Stimulated activated CD4-positive, alpha-beta T cell treated with anti-CD3 and anti-CD28 coated beads, TNF-alpha, amount 100 ng/mL, for 24 hours (primary cell): ENCODE measurements at places on chromosomes 2 and 18.

GRCh38 chr2:131039908-131040660 lies 53.2 kb downstream of the FAM168B start:
- DNase-seq = no peak

- no peak for DNase-seq
Observed at GRCh38 chr2:926896-927295, 23.8 kb upstream of the SNTG2 start.

- DNase-seq = no peak
Observed at GRCh38 chr18:68780802-68781635, 16.9 kb upstream of the CCDC102B start.

GRCh38 chr2:201807452-201807999 lies 1.2 kb downstream of the CDK15 start:
- no peak for DNase-seq

GRCh38 chr2:220320326-220320725 lies 692.9 kb downstream of the SLC4A3 start:
- no peak for DNase-seq

GRCh38 chr18:61236356-61237057 lies 96.7 kb upstream of the CDH20 start:
- DNase-seq = no peak

DNA sequence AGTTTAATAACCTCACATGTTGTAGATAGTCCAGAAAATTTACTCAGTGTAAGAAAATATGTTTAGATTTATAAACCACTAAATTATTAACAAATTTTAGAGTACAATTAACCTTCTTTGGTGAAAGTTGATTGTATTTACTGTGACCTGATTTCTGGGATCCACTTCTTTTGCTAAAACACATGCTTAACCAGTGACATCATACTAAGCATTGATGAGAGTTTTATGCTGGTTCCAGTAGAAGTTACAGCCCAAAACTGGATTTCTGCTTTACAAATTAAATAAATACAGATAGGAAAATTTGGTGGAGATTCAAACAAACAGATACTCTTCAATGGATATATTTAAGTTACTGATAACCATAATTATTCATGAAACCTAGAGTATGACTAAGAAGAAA lies 40.9 kb downstream of the RBBP8 start:
- no peak for DNase-seq

DNA sequence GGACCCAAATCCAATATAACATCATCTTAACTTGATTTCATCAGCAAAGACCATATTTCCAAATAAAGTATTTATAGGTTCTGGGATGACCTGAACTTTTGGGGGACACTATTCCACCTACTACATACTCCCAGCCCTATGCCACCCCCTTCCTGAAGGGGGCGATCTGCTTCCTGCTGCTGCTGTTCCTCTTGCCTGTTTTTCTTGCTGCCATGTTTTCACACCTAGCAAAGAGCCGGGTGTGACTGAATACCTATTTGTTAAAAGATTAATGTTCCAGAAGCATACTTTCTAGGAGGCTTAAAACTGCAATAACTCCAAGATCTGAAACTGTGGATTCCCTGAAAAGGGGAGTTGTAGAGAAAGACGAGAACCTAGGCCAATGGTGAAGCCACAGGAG lies 89.7 kb downstream of the ICOS start:
- no peak for DNase-seq

GRCh38 chr2:230816735-230817134 lies 48.0 kb upstream of the ITM2C start:
- DNase-seq = no peak

DNA sequence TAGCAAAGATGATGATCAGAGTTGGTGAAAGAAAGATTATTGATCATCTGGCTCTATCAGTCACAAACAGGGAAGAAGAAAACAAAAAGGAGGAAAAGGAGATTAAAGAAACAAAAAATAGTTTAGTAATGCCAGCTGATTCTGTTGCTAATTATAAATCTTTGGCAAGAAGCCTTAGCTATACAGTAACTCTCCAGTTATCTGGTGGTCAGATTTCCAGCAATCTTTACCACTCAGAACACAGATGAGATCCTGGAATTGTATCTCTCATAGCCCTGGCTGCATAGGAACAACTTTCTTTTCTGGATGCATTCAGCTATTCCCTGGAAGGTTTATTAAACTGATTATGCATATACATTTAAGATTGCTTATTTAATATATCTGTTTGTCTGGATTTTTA lies 256.8 kb upstream of the ZEB2 start:
- DNase-seq = no peak

DNA sequence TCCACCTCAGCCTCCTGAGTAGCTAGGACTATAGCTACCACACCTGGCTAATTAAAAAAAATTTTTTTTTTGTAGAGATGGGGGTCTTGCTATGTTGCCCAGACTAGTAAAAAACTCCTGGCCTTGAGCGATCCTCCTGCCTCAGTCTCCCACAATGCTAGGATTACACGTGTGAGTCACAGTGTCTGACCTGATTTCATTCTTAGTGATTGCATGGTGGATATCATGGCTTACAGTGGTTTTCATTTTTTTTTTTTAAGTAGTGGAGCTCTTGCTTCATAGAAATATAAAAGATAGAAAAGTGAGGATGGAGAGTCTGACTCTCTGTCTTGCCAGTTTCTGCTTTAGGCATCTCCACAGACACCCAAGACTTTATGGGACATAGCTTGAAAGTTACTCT lies 83.6 kb downstream of the CDC42EP3 start:
- DNase-seq = no peak

DNA sequence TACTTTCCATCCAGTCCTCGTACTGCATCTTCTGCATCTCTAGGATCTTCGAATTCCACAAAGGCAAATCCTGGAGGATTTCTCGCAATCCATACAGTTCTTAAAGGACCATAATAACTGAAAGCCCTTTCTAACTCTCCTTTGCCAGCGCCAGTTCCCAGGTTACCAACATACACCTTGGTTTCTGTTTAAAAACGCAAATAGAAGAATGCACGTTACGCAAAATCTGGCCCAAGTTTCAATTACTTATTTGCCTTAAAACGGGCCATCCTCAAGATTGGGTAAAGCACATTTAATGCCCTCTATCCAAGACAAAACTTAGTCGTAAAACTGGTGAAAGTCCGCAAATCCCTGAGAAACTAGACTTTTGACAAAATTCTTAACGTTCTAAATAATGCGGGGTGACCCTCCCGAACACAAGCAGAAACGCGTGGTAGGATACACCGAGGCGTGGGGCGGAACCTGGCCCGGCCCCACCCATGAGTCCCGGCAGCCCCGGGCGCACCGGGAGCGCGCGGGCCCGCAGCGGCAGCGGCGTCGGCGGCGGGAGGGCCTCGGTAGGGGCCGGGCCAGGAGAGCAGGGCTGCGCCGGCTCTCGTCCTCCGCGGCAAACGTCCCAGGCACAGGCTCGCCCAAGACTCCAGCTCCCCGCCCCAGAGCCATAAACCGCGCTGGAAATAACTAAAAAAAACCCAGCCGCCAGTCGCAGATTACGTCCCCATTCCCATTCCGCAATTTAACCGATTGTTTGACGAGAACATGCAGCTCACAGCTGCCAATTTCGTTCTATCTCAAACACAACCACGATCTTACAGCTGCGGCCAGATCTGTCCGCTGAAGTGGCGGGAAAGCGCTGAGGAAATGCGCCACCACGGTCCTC lies 910 bp downstream of the SRSF7 start:
- peak; percentile 16 for DNase-seq

- no peak for DNase-seq
Observed at GRCh38 chr2:144481109-144481508, 38.8 kb downstream of the ZEB2 start.

- DNase-seq = no peak
Observed at GRCh38 chr2:209331291-209331844, 92.5 kb upstream of the MAP2 start.

DNA sequence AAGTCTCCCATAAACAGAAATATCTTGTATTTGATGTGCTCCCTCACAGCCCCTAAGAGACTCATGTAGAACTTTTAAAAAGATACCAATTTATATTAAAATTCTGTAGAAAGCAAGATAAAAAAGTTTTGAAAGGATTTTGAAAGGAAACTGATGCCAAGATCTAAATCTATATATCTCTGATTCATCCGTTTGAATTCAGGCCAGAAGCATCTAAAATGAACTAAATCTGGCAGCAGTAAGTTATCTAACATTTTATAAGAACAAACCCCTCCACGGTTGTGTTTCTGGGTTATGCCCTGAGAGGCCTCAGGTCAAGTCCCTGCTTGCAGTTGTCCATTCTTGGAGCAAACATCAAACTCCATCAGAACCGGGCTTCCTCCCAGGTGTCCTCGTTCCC lies 165.8 kb downstream of the FBXO15 start:
- DNase-seq = no peak

DNA sequence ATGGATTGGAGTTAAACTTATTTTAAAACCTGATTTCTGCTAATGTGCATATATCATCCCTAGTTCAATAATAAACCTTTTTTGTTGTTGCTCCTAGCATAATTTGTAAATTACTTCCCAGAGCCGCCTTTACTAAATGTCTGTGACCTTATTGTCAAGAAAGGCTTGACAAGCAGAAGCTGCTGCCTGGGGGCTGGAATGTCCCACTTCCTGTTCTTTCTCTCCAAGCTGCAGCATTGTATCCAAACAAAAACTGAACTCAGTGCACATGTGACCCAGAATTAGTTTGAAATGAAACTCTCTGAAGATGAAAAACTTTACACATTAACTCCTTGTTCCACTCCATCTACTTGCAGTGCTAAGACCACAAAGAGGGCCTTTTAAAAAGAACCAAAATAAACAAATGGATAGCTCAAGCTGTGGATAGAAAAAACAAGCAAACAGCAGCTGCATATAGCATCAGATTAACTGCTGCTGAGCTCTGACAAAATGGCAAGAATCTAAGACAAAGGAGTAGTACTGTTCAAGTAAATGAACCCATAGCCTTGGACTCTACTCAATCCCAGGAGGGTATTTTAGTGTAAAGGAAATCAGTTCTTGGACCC lies 99.8 kb upstream of the NEUROD1 start:
- DNase-seq = no peak

DNA sequence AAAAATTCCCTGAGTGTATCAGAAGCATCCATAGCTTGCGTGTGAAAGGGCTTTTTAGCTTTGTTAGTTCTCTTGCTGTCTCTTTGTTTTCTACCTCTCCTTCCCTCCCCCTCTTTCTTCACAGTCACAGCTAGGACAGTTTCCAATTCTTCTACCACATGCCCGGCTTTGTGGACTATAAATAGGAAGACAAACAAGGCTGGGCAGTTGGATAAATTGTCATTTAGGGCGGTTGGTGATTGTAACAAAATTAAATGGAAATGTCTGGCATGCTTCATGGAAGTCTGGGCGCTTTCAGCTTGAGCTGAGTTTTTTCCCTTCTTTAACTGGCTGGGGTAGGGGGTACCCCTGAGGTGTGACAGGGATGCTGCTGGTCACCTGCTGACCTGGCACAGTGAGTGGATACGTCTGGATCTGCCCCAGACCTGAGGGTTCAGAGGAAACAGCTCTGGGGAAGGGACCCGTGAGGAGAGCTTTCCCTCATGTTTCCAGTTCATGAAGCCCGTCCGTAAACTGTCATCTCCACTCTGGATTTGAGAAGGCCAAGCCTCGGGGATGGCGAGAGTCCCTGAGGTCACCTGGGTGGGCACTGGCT lies 29.0 kb upstream of the GIGYF2 start:
- DNase-seq = no peak

GRCh38 chr2:157283468-157283867 lies 26.0 kb downstream of the GALNT5 start:
- no peak for DNase-seq

GRCh38 chr2:153476816-153477635 lies 1.5 kb downstream of the RPRM start:
- no peak for DNase-seq

DNA sequence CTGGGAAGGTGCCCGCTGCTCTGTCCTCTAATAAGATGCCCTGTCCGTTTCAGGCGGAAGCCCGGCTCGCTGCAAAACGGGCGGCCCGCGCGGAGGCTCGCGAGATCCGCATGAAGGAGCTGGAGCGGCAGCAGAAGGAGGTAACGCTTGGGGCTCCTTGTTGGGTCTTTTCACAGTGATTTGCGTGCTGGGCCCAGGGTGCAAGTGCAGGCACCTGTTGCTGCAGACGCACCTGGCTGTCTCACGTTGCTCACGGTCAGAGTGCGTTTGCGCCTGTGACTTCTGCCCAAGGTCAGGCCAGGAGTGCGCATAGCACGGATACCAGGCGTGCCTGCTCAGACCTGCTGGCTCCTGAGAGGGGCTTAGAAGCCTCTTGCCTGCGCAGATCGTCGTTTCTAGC lies 81.1 kb downstream of the LRRFIP1 start:
- no peak for DNase-seq

DNA sequence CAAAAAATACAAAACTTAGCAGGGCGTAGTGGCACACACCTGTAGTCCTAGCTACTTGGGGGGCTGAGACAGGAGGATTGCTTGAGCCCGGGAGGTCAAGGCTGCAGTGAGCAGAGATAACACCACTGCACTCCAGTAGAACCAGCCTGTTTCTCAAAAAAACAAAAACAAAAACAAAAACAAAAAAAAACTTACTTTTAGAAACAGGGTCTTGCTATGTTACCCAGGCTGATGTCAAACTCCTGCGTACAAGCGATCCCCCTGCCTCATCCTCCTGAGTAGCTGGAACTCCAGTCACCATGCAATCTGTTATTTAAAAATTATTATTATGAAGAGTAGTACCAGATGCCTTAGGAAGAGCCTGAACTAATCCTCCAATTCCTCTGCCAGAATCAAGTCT lies 35.0 kb upstream of the GLI2 start:
- no peak for DNase-seq

- no peak for DNase-seq
Observed at GRCh38 chr2:203360833-203361430, 32.7 kb downstream of the ABI2 start.

GRCh38 chr18:65938592-65939372 lies 188.0 kb downstream of the CDH7 start:
- DNase-seq = no peak

DNA sequence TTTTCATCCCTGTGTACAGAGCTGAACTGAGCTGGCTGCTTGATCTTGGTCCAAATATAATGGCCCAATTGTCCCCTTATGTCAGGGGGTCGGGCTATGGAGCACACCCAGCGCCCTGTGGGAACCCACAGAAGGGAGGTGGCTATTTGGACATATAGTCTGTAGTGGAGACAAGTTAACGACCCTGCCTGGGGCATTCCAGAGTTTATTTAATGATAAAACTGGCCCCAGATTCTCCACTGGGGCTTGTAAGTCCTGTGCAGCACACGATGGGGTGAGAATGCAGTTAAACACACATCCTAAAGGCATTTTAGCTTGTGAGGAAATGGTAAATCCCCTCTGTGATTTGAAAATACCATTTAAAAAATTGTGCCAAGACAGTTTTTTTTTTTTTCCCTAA lies 72.9 kb downstream of the QPCT start:
- DNase-seq = no peak

- peak; percentile 65 for DNase-seq
Observed at GRCh38 chr2:136378712-136379595, 261.0 kb upstream of the CXCR4 start.
